Forelimb muscle (tissue), 1 donor: ENCODE measurements at places on chromosomes 6 and 20.

DNA sequence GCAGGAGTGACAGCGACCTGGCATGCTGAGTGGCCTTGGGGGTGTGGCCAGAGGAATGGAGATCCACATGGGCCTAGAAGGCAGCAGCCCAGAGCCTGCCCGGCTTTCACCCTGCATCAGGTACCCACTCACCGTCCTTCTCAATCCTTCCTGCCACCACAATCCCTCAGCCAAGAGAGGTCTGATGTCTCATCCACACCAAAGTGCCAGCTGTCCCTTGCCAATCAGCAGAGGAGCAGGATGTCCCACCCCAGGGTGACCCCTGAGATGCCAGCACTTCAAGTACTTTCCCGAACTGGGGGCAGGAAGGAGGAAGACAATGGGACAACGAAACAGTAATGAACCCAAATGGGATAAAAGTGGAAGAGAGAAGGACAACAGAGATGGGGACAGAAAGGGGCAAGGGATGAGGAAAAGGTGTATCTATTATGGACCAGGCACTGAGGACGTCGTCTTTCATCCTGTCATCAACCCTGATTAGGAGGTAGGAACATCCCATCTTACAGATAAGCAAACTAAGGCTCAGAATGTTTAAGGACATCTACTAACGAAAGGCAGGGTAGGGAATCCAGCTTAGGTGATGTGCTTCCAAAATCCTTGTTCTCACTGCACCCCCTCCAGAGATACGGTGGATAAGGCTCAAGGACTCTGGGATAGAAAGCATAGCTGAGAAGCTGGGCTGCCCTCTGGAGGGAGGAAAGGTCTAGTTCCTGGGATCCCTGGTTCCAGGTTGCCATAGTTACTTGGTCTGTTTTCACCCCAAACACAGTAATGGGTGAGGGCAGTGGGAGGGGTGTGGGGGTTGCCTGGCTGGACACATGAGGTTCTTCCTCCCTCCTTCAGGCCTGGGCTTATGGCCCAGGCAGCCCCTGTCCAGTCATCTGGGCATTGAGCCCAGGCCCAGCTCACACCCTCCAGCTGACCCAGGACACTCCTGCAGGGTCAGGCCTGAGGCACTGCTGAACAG lies 4.5 kb upstream of the TNXB start:
- DNase-seq: peak; percentile 95

GRCh38 chr6:10460096-10460495 lies 45.2 kb upstream of the TFAP2A start:
- DNase-seq: no peak

GRCh38 chr20:53981752-53982437 lies 88.5 kb downstream of the BCAS1 start:
- DNase-seq: no peak

DNA sequence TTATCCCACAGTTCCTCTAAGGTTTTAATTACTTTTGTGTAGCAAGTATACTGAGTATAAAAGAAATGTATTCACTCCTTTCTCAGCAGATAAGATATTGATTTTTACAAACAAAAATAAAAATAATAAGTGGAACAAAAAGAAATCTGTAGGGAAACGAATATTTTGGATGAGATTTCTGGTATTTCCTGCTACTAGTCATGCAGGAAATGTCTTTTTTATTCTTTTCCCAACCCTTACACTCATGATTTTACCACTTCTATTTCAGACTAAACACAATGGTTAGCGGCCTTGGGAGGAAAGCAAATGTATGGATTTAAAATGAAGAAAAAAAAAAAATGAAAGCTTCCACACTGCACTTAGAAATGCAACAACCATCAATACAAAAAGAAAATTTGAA lies 580.5 kb upstream of the MARCKS start:
- DNase-seq: no peak

DNA sequence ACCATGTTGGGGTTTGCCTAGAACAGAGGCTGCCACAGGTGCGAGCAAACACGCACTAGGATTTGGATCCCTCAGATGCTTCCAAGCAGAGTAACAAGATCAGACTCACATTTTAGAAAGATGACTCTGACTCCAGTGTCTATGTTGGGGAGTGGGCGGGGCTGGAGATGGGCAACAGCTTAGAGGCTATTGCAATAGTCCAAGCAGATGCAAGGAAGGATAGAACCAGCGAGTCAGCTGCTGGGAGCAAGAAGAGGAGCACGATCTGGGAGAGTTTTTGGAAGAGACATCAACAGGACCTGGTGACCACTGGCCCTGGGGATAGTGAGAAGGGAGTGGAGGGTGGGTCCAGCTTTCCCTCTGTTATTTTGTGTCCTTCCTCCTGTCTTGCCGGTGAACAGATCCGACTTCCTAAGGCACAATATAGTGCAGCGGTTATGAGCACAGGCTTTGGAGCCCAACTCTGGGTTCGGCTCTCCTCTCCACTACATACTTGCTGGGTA lies 52.7 kb downstream of the FGD2 start:
- DNase-seq: no peak
